MG63 (cell line): ENCODE measurements at places on chromosomes 4 and X.

DNA sequence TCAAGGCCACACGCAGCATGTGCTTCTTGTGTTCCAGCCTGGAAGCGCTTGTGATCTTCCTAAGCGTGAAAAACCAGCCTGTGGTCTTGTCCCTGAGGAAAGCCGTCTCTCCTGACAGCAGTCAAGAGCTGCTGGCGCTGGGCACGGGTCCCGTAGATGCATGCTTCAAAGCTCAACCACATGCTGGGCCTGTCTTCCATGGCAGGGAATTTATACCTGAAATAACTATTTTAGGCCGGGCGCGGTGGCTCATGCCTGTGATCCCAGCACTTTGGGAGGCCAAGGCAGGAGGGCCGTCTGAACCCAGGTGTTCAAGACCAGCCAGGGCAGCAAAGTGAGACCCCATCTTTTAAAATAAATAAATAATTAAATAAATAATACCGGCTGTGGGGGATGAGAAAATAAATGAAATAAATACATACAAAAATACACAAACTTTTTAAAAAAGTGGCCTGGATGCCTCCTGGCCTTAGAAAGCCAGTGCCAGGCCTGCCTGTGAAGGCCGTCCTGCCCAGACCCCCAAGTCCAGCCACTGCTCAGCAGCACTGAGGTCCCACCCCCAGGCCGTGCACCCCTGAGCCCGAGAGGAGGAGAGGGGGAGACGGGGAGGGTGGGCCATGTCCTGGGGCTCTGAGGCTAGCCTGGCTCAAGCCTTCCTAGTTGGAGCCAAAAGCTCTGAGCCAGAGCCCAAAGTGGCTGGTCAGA, 10.4 kb downstream of the LRPAP1 start:
- DNase-seq, result no peak

GRCh38 chr4:187256897-187257296, 533.2 kb upstream of the FAT1 start:
- DNase-seq, result no peak

DNA sequence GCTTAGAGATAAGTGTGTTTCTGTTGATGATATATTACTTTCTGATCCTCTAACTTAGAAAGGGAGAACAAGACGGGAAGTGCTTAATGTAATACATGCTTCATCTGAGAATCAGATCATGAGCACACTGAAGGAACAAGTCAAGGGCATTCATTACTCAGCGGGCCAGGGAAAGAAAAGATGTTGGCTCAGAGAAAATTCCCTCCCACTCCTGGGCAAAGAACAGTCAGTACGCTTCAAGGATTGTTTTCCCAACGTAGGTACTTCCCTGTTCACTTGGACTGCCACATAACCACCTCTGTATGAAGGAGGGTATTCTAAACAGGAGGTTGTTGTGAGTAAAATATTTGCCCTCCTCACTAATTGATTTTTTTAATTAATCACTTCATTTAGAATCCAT, 374.5 kb upstream of the FMR1 start:
- no peak for DNase-seq

GRCh38 chr4:86675548-86675947, 81.4 kb downstream of the PTPN13 start:
- no peak for DNase-seq

GRCh38 chr4:140888054-140888453, 131.9 kb upstream of the TBC1D9 start:
- DNase-seq, result no peak

GRCh38 chr4:81903212-81903611, 431.5 kb upstream of the RASGEF1B start:
- DNase-seq, result no peak
